GM12864 (cell line): ENCODE measurements at places on chromosomes 12 and 14.

DNA sequence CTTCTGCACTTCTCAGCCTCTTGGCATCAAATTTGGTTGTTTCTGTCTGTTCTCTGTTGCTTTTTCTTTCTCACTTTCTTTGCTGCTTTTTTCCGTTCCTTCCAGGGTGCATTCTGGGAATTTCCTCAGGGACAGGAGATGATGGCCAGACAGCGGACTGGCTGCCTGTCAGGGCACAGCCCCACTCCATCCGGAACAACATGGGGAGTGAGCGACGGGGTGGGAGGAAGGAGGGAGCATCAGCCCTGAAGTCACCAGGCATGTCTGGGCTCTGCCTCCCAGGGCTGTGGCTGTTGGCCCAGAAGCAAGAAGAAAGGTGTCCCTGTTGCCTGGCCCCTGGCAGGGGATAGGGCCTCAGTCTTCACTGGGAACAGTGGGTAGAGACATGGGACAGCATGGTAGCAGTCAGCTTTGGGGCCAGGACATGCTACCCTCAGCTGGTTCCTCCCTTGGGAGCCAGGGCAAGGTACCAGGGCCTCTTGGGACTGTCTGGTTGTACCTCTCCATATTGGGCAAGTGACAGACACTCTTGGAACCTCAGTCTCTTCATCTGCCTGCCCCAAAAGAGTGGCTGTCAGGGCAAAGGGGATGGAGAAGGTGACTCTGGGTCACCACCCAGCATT lies 8.6 kb downstream of the PGF start:
- no peak for DNase-seq

- DNase-seq, result no peak
Observed at GRCh38 chr12:54357506-54358190, 6.6 kb downstream of the GPR84 start.

GRCh38 chr14:75381642-75382041 lies 46.2 kb upstream of the JDP2 start:
- no peak for DNase-seq

DNA sequence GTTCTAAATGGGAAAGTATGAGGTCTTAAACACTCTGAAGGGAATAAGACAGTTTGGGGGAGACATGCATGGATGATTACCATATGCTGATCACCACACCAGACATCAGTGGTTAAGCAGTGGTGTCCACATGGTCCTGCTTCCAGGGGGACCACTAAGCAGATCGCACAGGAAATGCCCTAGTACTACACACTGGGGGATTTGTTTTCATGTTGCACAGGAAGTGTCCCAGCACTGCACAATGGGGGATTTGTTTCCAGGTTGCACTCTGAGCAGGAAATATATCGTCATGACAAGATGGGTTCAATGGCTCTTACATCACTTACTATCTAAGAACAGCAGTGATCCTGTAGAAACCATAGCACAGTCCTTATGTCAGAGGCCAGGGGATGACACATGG lies 245.5 kb downstream of the BCL11B start:
- no peak for DNase-seq

GRCh38 chr12:78316631-78317468 lies 486.2 kb downstream of the NAV3 start:
- no peak for DNase-seq

GRCh38 chr14:48983351-48983888 lies 602.8 kb downstream of the RPS29 start:
- no peak for DNase-seq

- no peak for DNase-seq
Observed at GRCh38 chr12:114834621-114835020, 150.6 kb upstream of the TBX3 start.

DNA sequence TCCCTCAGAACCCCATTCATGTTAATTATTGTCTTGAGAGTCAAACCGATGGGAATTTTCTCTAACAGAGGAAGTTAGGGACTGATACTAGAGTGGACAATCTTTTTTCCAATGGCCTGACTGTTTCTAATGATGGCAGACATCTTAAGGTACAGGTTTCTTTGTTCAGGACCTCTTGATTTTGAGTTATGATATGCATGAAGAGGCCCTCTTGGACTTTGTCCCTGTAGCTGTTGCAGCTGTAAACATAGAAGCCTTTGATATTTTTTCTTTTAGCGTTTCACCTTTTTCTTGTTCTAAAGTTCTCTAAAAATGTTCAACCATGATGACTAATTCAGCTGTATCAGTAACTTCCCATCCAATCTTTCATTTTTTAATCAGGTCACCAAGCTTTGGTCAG lies 53.0 kb downstream of the LGR5 start:
- no peak for DNase-seq

GRCh38 chr12:12604740-12605139 lies 6.9 kb upstream of the CREBL2 start:
- DNase-seq, result no peak

- DNase-seq, result no peak
Observed at GRCh38 chr12:79982086-79983062, 47.5 kb upstream of the PPP1R12A start.

DNA sequence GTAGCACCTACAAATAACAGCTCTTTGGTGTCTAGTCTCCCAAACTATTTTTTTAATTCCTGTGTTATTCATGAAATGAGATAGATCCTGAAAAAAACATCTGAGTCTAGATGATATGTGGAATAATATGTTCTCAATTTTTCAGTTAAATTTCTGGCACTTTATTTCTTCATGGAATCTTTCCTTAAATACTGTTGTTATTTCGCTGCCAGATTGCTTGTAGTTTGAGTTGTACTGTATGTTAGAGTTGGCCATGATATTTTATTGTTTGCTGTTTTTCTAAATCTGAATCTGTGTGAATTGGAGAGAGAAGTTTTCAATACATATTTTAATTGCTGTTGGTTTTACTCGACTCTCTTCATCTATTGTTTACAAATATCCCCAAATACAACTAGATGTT lies 500.5 kb downstream of the EGLN3 start:
- DNase-seq, result no peak

- DNase-seq, result no peak
Observed at GRCh38 chr12:5430641-5431603, 986 bp upstream of the NTF3 start.

DNA sequence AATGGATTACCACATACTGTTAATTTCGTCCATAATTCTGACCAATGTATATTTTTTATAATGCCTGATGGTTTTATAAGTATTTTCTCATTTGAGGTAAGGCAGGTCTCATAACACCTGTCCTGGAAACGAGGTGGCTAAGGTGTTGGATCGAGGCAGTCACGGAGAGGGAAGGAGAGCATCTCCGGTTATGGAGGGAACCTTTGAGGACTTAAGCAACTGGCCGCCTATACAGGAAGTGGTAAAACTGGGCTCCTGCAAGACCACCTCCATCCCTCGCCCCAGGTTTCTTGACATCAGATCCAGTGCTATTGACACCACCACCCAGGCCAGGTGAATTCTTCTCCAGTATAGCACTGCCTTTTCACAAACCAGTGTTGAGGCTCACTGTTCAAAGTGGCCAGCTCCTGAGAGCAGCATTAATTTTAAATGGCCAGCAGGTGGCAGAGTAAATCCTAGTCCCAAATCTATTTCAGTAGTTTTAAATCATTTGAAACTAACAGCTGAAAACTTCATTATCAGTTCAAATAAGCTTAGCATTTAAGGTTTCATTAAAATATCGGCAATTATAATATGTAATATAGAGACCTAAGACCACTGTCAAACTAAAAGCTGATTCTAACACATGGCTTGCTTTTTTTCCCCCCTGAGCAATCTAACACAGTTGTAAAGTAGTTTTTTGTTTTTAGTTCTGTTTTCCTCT lies 100.8 kb downstream of the PPM1A start:
- no peak for DNase-seq

DNA sequence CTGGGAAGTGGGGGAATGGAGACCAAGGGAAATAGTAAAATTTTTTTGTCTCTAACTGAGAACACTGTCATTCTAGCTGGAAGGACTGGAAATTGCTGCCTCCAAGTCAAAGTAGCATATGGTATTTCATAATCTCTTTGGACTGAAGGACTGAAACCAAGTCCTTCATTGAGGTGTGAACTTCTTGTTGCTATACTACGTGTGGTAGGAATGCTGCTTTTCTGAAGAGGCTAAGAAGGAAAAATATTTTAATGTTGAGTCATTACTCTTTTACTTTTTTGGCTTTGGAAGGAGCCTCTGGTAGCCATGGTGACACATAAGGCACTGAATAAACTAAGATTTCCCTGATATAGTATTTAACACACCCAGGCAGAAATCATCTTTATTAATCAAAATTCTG lies 465.4 kb downstream of the NPAS3 start:
- DNase-seq, result no peak

- DNase-seq, result peak; percentile 16
Observed at GRCh38 chr12:25130741-25131188, 64.2 kb downstream of the DNAI7 start.

DNA sequence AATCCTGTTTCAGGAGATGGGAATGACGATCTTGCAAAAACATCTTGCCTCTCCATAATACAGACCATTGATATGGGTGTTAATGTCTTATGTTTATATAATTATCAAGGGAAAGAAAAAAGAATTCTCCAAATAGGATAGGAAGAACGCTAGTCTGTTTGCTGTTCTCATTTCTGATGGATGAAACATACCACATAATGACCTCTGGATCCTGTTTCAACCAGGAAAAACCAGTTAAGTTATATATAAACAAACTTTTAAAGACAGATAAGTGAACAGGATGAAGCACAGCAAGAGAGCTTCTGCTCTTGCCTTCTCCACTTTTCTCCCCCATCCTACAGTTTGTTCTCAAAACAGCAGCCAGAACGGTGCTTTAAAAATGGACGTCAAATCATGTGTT lies 27.8 kb downstream of the COQ6 start:
- no peak for DNase-seq

DNA sequence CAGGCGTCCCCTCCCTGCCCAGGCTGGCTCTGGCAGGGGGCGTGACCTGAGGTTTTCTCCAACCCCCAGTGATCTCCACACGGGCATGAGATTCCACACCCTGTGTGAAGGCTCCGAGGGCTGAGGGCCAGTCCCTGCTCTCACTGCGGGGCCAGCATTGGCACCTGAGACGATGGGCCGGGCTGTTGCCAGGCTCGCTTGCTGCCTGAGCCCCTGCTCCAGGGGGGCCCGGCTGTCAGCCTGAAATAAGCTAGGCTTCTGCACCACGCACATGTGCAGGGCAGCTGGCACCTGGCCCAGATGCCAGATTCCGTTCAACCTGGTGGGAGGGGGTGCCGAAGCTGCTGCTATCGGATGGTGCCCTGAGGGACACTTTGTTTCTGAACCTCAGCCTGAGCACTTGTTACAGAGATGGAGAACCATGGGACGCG lies 196.5 kb upstream of the PRMT8 start:
- DNase-seq, result no peak

DNA sequence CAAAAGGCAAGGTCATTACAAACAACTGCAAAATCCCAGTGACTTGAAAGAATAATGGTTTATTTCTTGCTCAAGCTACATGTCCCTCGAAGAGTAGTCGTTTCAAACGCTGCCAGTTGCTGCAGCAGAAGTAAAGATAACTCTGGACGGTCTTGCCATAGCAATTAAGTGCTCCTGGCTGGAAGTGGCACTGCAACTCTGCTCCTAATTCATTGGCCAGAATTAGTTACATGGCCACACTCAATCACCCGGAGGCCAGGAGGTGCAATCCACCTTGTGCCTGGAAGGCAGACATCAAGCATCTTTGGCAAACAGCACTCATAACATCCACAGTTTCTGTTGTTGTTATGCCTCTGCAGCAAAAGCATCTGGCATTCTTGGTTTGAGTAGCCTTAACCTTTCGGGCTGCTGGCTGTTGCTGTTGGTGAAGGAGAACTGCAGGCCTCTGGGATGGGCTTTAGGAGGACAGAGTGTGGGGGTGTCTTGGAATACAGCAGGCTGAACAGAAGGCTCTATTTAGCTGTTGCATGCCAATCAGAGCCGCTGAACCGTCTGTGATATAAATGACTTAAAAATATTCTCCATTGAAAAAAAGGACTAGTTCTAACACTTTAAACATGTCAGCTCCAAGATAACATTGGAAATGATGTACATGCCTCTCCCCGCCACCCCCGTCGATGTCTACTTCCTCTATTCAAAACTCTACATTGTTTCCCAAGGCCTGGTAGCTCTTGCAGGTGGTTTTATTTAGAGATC lies 123.5 kb upstream of the DYRK2 start:
- no peak for DNase-seq

DNA sequence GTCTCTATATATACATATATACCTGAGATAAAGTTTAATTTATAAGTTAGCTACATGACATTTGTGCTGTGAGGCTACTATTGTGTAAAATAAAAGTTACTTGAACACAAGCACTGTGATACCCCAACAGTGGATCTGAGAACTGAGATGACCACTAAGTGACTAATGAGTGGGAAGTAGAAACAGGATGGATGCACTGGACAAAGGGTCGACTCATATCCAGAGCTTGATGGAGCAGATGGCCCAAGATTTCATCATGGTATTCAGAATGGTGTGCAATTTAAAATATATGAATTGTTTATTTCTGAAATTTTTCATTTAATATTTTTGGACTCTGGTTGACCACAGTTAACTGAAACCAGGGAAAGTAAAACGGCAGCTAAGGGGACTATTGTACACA lies 908.6 kb upstream of the MDGA2 start:
- no peak for DNase-seq
